ENCODE measurements at places on chromosomes 1 and 21.

- peak; percentile 35 for DNase-seq
These were observed 4.1 kb upstream of the NPPB start for GRCh38 chr1:11862890-11863289.

DNA sequence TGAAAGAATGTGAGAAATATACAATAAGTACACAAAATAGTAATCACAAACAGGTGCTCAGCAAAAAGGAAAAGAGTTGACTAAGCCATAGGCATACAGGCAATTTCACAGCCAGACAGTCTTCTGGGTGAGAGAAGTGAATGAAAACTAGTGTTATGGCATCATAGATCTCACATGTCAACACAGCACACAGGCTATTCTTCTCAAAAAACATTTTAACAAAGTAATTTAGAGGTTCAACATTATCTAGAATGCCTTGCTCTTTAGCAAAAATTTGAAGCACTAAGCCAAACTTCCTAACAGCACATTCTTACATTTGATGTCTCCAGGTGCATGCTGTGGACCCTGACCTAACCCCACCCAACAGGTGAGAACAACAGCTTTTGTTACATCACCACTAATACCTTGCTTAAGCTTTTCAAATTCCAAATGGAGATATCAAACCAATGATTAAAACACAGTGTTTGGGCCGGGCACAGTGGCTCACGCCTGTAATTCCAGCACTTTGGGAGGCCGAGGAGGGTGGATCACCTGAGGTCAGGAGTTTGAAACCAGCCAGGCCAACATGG is 30.5 kb downstream of the OTUD7B start:
- no peak for DNase-seq

- DNase-seq = no peak
These were observed 104.9 kb downstream of the PTGS2 start for GRCh38 chr1:186575348-186575747.

GRCh38 chr1:45894331-45894730 is 90.9 kb downstream of the MAST2 start:
- DNase-seq = no peak

GRCh38 chr1:79430437-79430836 is 423.9 kb upstream of the ADGRL4 start:
- DNase-seq = no peak

DNA sequence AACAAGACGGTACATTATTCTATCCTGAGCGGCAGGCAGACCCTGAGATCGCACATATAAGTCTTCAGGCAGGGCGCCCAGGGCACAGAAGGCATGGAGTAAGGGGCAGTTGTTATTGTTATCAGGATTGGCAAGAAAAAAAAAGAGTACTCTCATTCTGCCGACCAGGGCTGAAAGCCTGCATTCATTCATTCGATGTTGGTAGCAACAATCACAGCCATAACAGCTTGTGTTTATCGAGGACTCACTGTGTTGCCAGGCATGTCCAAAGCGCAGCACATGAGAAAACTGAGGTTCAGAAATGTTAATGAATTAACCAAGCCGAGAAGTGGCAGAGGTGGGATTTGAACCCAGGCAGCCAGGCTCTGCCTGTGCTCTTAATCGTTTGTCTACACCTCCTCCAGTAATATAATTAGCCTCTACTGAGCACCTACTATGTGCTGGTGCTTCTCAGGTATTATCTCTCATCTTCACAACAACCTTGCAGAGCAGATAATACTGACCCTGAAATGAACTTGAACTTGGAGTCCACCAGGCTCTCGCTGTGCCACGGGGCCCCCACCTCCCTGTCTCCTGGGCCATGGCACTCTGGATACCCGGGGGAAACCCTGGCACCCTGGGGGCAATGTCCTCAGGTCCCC is 56.2 kb downstream of the TAS1R2 start:
- no peak for DNase-seq

- no peak for DNase-seq
These were observed 49.4 kb downstream of the CAPN9 start for GRCh38 chr1:230796626-230797025.

GRCh38 chr21:46119637-46120271 is 21.8 kb downstream of the COL6A2 start:
- no peak for DNase-seq

- no peak for DNase-seq
These were observed 89.2 kb downstream of the RIPK4 start for GRCh38 chr21:41677671-41678015.

GRCh38 chr1:28877132-28877781 is 37.1 kb upstream of the EPB41 start:
- DNase-seq = peak; percentile 75

- peak; percentile 11 for DNase-seq
These were observed 64.4 kb downstream of the MACF1 start for GRCh38 chr1:39268906-39269305.

GRCh38 chr1:48177257-48177656 is 45.3 kb upstream of the SLC5A9 start:
- no peak for DNase-seq

DNA sequence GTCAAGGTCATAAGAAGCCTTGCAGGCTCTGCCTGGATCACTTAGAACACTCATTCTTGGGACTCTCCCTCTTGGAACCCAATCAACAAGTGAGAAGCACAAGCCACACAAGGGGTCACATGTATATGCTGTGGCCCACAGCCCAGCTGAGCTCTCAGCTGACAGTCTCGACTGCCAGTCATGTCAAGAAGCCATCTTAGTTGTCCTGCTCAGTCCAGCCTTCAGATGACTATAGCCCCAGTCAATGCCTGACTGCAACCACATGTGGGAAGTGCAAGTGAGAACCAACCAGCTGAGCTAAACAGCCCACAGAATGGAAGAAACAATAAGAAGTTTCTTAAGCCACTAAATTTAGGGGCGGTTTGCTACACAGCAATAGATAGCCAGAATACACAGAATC is 356.0 kb downstream of the KCNH1 start:
- no peak for DNase-seq

DNA sequence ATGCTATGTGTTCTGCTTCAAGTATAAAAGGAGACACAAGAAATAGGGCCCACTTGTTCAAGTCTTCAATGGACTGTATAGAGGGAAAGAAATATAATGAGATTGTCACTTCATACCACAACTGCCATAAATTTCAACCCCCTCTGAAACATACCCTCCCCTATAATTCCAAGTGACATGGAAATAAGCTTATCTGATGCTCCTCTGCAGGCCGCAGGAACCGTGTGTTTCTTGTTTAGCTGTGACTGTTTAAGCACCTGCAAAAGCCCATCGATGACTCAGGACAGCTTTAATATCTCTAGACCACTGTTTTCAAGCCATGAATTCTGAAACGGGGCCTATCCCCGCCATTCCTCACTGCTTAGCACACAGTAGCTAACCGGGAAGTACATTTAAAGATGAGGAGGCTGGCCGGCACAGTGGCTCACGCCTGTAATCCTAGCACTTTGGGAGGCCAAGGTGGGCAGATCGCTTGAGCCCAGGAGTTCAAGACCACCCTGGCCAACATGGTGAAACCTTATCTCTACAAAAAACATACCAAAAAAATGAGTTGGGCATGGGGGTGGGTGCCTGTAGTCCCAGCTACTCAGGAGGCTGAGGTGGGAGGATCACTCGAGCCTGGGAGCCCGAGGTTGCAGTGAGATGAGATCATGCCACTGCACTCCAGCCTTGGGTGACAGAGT is 4.2 kb downstream of the HLCS start:
- no peak for DNase-seq

DNA sequence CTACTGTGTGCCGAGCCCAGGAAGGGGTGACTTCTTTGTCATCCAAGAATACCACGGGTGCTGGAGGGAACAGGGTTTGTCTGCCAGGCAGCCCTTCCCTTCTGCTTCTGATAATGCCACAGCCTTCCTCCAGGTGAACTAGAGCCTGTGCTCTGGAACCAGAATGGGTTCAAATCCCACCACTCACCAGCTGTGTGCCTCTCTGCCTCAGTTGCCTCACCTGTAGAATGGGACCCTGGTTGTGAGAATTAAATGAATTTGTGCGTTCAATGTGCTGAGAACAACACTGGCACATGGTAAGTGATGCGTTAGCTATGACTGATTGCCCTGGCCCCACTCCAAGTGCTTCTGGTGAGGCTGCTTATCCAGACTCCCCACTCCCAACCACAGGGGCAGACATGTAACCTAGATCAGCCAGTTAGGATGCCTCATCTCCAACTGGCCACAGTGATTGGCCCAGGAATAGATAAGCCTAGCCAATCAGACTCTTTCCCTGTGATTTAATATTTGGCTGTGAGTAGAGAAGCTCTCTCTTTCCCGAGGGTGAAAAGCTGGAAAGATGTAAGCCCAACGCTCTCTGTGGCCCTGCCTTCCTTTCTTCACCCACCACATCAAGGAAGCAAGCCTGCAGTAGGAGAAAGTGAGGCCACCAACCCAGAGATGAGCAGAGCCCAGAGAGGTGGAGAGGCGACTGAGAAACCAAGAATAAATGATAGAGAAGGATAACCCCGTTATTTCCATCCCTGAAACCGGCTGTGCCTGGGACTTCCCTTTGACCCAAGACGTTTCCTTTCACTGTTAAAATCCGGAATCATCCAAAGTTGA is 20.8 kb upstream of the LAPTM5 start:
- no peak for DNase-seq

Data from HTR-8/SVneo (cell line).